Cortex of kidney (tissue), 1 donor: ENCODE measurements at places on chromosomes 3 and 15.

GRCh38 chr15:101107625-101108460 lies 144.0 kb downstream of the CHSY1 start:
- no peak for DNase-seq

DNA sequence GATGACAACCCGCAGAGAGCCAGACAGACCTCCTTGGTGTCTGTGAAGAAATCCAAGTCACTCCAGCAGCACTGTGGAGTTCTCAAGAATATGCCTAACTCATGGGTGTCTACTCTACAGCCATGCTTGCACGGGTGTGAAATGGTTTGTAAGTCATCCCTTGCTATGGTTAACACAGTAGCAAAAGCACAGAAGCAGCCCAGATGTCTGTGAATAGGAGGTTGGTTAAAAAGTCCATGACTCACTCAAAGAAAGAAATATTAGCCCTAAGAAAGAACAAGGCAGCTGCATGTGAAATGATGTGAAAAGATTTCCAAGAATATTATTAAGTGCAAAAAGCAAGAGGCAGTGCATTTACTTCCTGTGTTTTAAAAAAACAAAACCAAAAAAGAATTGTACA lies 12.1 kb upstream of the LIMD1 start:
- no peak for DNase-seq

- no peak for DNase-seq
These were observed 17.0 kb upstream of the SENP7 start for GRCh38 chr3:101529816-101530685.

- no peak for DNase-seq
These were observed 200.1 kb upstream of the PROK2 start for GRCh38 chr3:71984843-71985613.

GRCh38 chr3:113914646-113915045 lies 33.2 kb upstream of the ZDHHC23 start:
- no peak for DNase-seq

DNA sequence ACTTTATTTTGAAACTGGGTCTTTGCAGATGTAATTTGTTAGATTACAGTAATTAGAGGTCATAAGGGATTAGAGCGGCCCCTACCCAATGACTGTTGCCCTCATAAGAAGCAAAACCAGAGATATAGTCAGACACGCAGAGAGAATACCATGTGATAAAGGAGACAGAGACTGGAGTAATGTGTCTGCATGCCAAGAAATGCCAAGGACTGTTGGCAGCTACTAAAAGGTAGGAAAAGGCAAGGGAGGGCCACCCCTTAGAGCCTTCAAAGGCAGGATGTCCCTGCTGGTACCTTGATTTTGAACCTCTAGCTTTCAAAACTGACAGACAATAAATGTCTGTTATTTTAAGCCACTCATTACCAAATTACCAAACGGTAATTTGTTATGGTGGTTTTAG lies 548.2 kb downstream of the FHIT start:
- no peak for DNase-seq

DNA sequence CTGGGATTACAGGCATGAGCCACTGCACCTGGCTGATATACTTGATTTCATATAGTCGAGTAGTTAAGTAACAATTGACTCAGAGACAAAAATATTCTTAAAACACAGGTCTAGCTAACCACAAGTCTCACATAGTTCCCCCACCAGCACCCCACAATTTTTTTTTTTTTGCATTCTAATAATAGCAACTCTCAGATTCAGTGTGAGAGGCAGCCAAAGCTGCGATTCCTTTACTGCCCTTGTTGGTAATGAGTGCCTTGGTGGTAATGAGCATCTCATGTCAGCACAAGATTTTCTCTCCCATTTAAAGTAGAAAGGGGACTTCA lies 72.5 kb downstream of the WWTR1 start:
- DNase-seq = no peak
